NCI-H2029 (cell line): ENCODE measurements at places on chromosomes 13 and 19.

- no peak for DNase-seq
These were observed 18.3 kb upstream of the F7 start for GRCh38 chr13:113086991-113087922.

- peak; percentile 76 for DNase-seq
These were observed 335 bp upstream of the SOX1 start for GRCh38 chr13:112066624-112067004.

- DNase-seq: no peak
These were observed 35.0 kb upstream of the FRY start for GRCh38 chr13:31996601-31997000.

GRCh38 chr19:7772752-7773291, 9.8 kb downstream of the CLEC4M start:
- no peak for DNase-seq

GRCh38 chr13:47549219-47549752, 451.8 kb downstream of the SUCLA2 start:
- DNase-seq: no peak
